Right forelimb (tissue), 1 donor: ENCODE measurements at places on chromosomes 4 and X.

DNA sequence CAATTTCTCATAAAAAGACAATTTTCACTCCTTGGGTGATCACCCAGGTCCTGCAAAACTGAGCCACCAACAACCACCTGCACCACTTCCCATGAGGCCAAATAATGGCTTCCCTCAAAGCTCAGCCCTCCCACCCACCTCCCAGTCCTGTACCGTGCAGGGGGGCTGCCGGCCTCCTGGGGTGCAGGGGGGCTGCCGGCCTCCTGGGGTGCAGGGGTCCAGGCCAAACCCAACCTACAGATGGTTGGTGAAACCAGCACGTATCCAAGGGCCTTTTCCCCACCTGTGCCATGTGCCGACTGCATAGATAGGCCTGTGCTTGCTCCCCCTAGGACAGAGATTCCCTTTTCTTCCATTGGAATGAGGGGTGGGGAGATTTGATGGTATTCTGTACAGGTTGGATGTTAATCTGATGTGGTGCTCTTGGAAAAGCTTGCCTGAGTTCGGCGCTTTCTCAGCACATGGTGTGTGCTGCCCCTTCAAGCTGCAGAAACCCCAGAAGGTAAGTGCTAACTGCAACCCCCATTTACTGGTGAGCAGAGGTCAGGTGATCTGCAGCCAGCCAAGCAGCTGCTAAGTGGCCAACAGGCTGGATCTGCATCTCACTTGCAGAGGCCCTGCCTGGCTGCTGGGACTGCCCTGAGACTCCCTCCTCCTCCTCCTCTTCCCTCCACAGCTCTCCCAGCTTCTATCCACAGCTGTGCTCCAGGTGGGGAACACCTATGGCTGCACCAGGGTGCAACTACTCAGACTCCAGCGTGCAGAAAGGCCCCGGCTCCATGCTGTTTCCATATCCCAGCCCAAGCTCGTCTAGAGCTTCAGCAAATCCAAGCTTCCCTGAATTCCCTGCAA, 38.8 kb downstream of the FRG1 start:
- DNase-seq: no peak

- DNase-seq: no peak
These were observed 148.8 kb downstream of the MGST2 start for GRCh38 chr4:139814323-139815015.

GRCh38 chr4:47562297-47562696, 77.2 kb downstream of the ATP10D start:
- DNase-seq: no peak

- peak; percentile 51 for DNase-seq
These were observed 1.3 kb upstream of the TET2 start for GRCh38 chr4:105145156-105145902.

DNA sequence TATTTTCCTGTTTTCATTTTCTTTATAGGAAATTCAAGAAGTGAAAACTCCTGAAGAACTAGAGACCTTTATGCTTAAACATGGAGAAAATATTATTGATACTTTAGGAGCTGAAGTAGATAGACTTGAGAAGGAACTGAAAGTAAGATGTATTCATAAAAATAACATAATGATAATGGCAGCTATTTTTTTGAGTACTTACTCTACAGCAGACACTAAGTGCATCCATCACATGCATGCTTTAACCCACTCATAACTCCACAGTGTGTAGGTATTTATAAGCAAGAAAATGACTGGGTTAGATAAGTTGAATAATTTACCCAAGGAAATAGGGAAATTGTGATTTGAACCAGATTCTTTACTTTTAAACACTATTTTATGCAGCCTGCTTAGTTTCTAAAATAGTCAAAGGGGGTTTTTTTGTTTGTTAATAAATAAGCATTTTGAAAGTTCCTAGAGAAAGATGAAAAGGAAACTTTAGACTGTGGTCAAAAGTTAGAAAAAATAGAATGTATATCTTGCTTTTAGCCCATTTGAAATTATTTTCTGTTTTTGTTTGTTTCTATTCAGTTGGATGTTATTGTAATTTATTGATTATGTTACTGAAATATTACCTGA, 74.2 kb downstream of the BEND4 start:
- no peak for DNase-seq

DNA sequence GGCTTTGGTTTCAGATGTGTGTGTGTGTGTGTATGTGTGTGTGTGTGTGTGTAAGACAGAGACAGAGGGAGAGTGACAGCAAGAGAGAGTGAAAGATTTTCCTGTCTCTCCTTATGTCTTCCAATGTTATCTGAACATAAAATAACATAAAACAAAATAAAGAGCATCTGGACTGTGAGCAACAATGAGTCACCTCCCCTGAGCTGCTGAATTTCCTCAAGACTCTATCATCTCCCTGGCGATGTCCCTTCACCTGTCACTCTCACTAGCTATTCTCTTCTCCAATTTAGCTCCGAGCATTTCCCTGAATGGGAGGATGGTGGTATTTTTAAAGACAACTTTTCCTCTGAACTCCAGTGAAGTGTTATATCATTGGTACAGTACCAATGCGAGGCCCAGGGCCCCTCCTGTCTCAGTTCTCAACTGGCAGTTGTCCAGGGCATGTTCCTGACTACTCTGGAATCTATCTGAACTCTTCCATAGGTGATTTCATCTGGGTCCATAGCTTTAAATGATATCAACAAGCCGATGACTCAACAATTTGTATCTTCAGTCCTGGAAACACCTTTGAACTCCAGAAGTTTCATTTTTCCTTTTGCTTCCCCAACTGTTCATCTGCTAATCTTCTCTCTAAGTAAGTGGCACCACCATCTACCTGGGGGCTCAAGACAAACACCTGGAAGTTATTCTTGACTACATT, 195.0 kb upstream of the CLNK start:
- DNase-seq: no peak

- no peak for DNase-seq
These were observed 274.6 kb downstream of the NAF1 start for GRCh38 chr4:162891788-162892707.

DNA sequence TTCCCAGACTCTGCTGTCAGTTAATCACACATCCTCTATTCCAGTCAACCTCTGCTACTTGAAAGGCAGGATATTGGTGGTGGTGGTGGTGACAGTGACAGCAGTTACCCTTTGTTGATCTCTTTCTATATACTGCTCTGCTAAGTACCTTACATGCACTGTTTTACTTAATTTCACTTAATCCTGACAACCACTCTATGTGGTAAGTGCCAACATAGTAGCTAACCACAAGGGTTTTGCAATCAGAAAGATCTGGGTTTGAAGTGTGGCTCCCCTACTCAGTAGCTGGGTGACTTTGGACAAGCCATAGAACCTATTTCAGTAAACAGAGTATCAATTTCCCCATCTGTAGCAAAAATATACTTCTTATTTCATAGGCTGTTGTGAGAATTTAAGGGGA, 24.2 kb upstream of the F9 start:
- no peak for DNase-seq

DNA sequence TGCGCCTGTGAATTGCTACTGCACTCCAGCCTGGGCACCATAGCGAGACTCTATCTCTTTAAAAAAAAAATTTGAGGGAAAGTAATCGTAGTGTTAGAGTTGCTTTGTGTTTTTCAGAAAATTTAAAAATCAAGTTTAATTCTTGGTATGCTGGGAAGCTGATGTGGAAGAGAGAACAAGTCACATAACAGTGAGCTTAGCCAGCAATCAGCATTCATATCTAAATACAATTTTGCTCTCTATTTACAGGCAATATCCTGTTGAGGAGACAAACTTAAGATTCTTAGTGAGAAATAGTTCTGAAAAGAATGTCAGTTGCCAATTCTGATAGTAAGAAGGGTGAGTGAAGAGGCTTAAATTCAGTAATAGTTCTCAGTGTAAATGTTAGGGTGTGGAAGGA, 9.6 kb upstream of the NDUFC1 start:
- no peak for DNase-seq

GRCh38 chr4:127997534-127998388, 32.6 kb downstream of the ABHD18 start:
- no peak for DNase-seq

GRCh38 chr4:88697141-88697540, 488 bp downstream of the NAP1L5 start:
- DNase-seq: no peak

- DNase-seq: no peak
These were observed 52.5 kb downstream of the SYNPO2 start for GRCh38 chr4:118941149-118941548.

DNA sequence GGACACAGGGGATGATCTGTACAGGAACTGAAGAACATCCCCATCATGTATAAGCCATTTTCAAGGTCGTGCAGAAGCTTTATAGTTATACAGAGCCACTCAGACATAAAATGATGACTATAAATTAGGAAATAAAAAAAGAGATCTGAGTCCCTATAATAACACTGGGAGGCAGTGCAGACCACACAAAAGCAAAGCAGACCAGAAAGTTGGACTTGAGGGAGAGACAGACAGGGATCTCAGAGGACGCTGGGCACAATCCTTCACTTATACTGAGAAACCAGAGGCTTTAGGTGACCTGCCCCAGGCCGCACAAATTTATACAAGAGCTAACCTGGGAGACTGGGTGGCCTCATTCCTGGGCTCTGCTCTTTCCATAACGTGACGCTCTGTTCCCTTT, 70.5 kb downstream of the HADH start:
- no peak for DNase-seq

- peak; percentile 53 for DNase-seq
These were observed 103.5 kb upstream of the NOCT start for GRCh38 chr4:138911909-138912703.

GRCh38 chr4:181820553-181820952, 422.6 kb upstream of the TENM3 start:
- no peak for DNase-seq

GRCh38 chr4:153393397-153393796, 48.9 kb downstream of the MND1 start:
- no peak for DNase-seq

DNA sequence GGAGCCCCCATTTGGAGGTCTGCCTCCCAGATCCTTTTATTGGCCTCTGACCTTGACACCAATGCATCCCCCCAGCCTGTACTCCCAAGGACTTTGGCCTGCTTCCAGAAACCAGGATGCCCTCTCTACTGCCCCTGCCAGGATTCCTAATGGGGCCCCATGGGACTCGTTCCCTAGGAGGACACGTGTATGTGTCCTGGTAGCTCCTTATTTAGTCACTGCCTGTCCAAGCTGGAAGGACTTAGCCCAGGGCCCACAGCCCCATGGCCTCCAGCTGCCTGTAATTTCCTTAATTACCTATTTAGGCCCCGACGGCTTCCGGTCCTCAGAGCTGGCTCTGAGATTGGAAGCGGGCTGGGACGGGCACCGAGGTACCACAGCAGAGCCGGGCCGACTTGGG, 9.4 kb downstream of the ATP2B3 start:
- no peak for DNase-seq

GRCh38 chr4:83238393-83239248, 46.0 kb downstream of the COQ2 start:
- no peak for DNase-seq

- no peak for DNase-seq
These were observed 90.3 kb upstream of the TMEM150C start for GRCh38 chr4:82652062-82652461.

DNA sequence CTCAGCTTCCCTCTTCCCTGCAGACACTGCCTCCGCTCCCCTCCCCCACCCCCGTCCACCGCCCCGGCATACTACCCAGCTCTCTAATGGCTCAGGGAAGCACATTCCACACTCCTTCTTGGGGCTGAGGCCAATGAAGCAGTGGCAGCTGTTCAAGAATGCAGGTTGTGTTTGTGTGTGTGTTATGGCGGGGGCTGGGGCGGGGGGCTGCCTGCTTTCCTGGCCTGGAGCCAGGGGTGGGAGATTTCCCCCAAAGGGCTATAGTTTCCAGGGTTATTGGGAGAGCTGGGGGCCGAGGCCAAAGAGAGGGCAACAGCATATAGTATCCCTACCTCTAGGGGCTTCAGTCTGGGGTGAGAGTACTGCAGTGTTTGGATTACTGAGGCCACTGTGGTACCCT, 149.4 kb downstream of the EFNB1 start:
- DNase-seq: peak; percentile 66

DNA sequence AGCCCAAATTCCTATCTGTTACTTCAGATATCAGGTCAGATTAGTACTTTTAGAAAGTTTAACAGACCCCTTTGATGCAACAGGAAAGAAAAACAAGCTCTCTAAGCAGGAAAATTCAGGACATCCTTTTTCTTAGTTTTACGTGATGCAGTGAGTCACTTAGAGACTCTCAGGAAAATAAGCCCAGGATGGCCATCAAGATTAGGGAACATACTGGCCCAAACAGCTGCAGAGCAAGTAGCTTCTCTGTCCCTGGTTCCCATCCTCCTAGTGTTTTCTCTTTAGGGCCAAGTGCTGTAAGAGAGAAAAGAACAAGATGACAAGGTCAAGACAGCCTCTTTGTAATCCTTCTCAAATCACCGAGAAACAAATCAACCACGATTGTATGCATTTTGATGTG, 219.1 kb downstream of the ZNF674 start:
- no peak for DNase-seq

GRCh38 chr4:186981161-186981560, 257.5 kb upstream of the FAT1 start:
- no peak for DNase-seq

DNA sequence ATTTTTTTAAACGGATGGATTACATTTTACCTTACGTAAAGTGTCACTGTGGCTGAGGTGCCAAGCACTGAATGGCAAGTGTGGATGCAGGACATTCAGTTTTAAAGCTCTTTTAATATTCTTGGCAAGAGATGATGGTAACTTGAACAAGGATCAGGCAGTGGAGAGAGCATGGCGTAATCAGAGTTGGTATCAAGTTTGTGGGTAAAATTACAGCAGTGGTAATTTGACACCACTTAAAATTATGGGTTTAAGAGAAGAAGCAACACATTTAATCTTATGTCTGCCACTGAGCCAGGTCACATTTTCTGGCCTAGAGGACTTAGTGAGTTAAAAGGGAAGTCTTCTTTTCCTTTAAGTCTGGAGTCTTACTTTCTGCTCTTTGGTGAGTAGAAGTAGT, 100.5 kb downstream of the NAA11 start:
- DNase-seq: no peak

GRCh38 chrX:112266136-112266535, 183.6 kb upstream of the TRPC5 start:
- no peak for DNase-seq

- DNase-seq: no peak
These were observed 24.4 kb upstream of the CITED1 start for GRCh38 chrX:72330131-72330530.

DNA sequence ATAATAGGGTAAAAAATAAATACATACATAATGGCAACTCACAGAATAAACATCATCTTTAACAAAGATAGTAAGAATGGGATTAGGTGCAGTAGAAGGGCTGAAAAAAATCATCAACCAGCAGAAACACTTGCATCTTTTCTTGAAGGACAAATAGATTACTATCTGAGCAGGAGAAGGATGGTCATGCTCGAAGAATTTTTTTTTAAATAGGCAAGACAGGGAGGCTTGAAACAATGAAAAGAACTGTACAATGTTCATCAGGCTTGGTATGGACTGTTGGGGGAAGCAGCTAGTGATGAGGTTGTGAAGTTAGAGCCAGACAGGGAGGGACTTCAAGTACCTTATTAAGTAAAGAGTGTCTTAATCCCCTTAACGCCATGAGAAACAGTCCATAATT, 167.4 kb upstream of the LDB2 start:
- DNase-seq: no peak
